HEK293T (cell line): ENCODE measurements at places on chromosomes 3 and 15.
A peak's percentile ranks its signal among the peaks of the same experiment; 100 is the strongest.

DNA sequence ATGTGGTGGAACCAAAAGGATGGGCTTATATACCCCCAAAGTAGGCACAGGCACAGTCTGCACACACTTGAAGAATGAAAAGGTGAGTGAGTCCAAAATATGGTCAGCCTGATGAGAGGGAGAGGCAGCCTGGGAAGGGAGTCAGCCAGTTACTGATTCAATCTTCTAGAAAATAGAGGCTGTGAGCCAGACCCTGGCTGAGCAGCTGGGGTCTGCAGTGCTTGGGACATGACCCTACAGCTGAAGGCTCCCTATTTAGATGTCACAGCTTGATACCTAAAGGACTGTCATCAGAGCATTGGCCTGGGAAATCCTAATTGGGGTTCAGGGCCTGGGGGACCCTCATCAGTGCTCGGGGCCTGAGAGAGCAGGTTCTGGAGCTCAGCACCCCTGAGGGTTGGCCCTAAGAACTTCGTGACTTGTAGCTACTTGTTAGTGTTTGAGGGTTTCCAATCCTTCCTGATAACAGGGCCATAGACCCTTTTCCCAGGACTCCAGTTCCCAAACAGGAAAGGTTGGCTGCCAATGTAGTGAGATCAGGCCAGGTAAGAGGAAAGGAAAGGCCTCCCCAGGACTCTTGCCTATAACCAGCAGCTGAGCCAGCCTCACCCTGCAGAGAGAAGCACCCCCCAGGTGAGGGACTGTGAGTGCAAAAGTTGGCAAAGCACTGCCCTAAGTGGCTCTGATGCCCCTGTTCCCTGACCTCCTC is 54.7 kb upstream of the SLCO2A1 start:
- no peak for DNase-seq

DNA sequence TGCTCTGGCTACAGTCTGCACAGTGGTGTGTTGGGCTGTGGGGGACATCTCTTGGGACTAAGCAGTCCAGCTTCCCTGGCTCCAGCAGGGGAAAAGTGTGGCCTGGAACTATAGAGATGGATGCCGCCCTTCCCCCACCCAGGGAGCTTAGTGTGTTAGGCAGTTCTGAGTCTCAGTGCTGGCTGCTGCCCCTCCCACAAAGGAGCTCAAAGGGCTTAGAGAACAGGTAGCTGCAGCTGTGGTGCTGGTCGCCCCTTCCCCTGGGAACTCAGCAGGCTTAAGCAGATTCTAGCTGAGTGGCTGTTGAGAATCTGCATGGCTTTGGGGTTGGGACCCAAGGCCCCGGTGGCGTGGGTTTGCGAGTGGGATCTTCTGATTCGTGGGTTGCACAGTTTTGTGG is 190.8 kb downstream of the PDCD6IP start:
- DNase-seq: no peak

GRCh38 chr3:42982645-42983412 is 3.7 kb downstream of the GASK1A start:
- DNase-seq: no peak

GRCh38 chr3:34090876-34091275 is 292.4 kb downstream of the PDCD6IP start:
- DNase-seq: no peak

DNA sequence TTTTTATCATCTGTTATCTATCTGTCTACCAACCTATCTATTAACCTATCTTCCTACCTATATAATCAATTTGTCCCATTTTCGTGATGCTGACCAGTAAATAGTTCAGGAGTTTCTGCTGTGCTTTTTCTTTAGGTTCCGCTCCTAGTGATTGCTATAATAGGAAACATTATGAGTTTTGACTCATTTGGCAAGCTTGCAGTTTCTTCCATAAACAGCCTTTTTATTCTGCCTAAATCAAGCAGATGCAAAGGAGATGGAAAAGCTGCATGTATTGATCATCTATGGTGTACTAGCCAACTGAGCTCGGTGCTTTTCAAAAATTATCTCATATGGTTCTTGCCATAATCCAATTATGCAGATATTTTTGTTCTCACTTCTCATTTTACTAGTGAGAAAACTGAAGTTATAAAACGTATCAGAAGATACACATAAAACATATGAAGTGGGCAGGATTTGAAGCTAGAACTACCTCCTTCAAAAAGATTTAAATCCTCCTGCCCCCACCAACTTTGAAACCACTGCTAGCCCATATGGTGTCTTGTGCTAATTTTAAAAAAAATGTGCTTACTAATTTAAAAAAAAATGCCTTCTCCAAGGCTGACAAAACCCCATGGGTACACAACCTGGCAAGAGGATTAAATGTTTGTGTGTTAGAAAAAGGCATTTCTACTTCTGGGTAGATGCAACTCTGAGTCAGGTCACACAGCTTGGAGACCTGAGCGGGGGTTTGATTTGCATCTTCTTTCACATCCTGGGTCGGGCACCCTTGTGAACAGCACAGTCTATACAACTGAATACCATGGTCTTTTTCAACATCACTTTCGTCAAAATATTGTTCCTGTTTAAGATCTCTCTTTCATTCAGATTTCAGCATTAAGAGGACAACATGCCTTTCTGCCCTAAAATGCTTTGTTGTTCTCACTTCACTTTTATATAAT is 267.0 kb downstream of the CHL1 start:
- no peak for DNase-seq

GRCh38 chr3:105957722-105958121 is 88.9 kb upstream of the CBLB start:
- no peak for DNase-seq

DNA sequence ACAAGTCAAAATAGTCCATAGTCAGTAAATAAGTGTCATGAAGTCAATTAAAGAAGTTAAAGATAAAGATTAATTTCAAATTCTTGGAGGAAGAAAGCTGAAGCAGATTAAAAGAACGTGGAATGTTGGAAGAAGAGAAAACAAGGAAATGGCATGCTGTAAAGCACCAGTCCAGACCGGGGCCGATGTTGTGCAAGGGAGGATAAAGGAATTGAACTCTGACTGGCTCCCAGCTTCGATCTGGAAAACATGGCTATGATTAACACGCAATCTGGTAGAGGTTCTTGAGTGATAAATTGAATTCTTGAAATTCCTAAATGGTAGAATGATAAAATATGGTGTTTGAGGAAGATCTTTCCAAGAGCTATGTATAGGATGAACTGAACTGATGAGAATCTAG is 194.4 kb downstream of the MEIS2 start:
- DNase-seq: no peak

- DNase-seq: no peak
Measured at GRCh38 chr3:142337994-142338393, 109.8 kb downstream of the XRN1 start.

DNA sequence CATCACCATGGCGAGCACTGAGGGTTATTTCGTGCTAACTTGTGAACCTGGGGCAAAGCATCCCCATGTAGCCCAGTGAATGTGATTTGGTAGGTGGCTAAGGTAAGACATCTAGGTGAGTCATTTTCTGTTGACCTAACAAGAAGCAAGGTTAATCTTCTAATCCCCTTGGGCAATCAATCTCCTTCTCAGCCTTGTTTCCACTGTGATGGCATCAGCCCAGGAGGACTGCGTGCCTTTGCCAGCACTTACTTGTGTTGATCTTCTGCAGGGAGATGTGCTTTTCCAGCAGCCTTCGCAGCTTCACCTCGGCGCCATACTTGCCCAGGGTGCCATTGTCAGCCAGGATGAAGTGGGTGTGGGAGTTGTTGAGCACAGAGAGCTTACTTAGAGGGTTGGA is 35.7 kb downstream of the TRPM1 start:
- DNase-seq: no peak

- DNase-seq: no peak
Measured at GRCh38 chr15:38992930-38993329, 428.3 kb upstream of the RASGRP1 start.

DNA sequence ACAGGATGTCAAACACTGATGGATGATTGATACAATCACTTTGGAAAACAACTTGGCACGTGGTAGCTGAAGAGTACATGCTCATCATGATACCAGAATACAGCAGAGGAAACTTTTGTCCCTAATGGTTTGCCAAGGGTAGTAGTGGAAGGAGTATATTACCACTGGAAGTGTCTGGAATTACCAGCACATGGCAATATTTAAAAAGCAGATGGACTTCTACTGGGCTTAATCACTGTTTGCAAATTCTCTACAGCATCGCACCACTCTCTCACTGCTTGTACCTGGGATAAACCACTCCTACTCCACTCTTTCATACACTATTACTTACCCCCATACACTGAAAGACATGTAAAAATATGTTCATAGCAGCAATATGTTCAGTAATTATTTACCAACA is 19.6 kb upstream of the GP5 start:
- no peak for DNase-seq

DNA sequence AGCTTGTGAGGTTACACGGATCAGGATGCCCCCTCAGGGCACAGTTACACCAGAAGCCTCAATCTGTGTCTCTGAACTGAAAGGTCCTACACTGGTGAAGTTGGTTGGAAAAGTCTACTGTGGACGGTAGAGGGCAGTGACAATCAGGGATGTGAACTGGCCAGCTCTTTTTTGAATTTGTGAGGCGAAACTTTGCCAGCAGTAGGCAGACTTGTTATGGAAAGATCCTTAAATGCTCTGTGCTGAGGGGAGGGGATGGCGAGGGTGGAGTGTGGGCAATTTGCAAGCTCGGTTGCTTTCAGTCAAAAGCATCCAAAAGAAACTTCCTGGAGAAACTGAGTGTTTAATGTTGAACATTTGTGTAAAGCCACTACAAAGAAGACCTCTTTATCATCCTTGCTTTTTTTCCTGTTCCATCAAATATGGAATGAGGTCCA is 127.4 kb upstream of the ABHD17C start:
- peak; percentile 75 for DNase-seq

DNA sequence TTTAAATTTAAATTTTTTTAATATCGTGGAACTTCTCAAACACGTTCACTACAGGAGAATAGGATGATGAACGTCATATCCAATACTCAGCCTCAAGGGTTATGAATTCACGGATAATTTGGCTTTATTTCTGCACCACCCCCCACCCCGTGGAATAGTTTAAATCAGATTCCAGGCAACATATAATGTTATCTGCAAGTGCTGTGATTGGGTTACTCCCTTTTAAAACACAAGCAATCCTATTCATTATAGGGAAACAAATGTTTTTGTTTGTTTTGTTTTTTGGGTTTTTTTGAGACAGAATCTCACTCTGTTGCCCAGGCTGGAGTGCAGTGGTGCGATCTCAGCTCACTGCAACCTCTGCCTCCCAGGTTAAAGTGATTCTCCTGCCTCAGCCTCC is 30.9 kb downstream of the BHLHE40 start:
- DNase-seq: no peak

GRCh38 chr3:107761391-107761790 is 238.6 kb downstream of the BBX start:
- no peak for DNase-seq

- no peak for DNase-seq
Measured at GRCh38 chr3:70078778-70079177, 79.2 kb downstream of the SAMMSON start.

GRCh38 chr3:194095464-194095863 is 40.5 kb upstream of the HES1 start:
- no peak for DNase-seq

GRCh38 chr3:10557781-10558373 is 52.5 kb upstream of the ATP2B2 start:
- no peak for DNase-seq

DNA sequence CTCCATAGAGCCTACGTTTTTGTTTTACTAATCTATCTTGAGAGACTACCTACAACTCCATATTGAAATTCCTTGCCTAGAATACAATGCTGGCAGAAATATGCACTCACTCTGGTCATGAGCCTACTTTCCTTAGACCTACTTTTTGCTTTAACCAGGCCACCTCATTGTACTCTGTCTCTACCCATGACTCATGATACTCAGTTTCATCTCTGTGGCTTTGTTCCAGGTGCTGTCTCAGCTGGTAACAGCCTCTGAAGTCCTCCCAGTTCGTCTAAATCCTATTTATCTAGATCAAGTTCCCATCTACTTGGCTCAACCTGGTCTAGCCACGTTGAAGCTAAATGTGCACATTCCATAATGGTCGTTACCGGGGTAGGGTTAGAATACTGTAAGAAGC is 536.4 kb downstream of the RSL24D1 start:
- DNase-seq: no peak

DNA sequence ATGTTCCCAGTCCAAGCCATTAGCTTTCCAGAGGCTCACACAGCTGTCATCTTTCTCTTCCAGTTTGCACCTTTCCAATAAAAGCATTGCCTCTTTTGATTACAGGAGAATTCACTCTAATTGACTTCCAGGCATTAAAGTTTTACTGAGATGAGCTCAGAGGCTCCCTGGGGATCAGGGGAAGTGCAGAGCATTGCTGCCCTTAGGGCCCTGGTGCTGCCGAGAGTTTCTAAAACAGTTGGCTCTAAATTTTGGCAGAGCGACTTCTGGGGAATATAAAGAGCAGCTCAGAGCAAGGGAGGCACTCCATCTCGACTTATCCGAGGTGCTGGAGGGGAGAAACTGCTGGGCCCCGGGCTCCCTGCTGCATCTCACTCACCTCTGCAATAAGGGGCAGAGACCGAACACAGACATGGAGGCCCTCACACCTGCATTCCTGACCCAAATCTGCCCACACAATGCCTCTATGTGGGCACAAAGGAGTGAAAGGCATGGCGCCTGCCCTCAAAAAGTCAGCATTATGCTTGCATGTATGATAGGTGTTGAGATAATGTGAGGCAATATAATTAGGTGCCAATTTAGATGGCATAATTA is 61.7 kb downstream of the SCN11A start:
- DNase-seq: no peak

DNA sequence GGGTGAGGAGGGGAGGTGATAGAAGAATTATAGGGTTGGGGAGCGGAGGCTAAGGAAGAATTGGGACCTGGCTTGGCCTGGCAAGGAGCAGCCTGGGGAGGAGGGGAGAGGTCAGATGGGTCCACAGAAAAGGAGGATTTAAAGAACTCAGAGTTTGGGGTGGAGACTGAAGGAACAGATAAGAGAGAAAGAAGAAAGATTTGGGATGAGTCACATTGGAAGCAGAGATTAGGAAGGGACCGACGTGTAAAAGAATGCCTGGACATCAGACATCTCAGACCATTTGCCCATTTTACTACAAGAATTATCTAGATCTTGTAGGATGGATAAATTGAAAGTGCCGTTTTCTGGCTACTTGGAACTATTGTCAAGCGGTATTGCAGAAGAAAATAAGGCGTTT is 10.4 kb downstream of the TCAIM start:
- no peak for DNase-seq

- no peak for DNase-seq
Measured at GRCh38 chr3:159660901-159661300, 327.7 kb upstream of the IL12A start.

DNA sequence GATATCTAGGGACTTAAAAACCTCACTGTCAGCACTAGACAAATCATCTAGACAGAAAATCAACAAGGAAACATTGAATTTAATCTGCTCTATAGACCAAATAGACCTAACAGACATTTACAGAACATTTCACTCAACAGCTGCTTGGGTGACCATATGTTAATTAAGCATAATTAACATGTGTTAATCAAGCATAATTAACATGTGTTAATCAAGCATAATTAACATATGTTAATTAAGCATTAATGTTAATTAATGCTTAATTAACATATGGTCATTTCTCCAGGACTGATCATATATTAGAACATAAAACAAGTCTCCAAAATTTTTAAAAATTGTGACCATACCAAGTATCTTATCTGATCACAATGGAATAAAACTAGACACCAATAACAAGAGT is 137.3 kb upstream of the MME start:
- no peak for DNase-seq

- no peak for DNase-seq
Measured at GRCh38 chr15:66931768-66932633, 133.4 kb upstream of the SMAD3 start.

- DNase-seq: no peak
Measured at GRCh38 chr3:76026379-76026778, 241.0 kb upstream of the ZNF717 start.

GRCh38 chr3:171339598-171339997 is 120.6 kb downstream of the TNIK start:
- DNase-seq: no peak
